ENCODE measurements at places on chromosomes 7 and 10. TPM values are rescaled to one million over a fixed set of nuclear protein-coding genes. Genes with fewer than 3 reads are reported as not detected.

The CUBN gene
- total RNA-seq = 3.5 TPM

The RSPH10B gene
- 4.2 TPM for total RNA-seq

The GIMAP5 gene
- total RNA-seq = 3.7 TPM

The HABP2 gene
- 0.23 TPM for total RNA-seq

The CAV2 gene
- 12.2 TPM for total RNA-seq

The ADAMTS14 gene
- total RNA-seq = 0.23 TPM
